Activated gamma-delta T cell treated with anti-CD3 and anti-CD28 coated beads, Interleukin-2, amount 50 U/mL, for 16 hours (primary cell): ENCODE measurements at places on chromosomes 7 and 10.

GRCh38 chr10:122047560-122047959 is 58.6 kb downstream of the TACC2 start:
- DNase-seq, result no peak

DNA sequence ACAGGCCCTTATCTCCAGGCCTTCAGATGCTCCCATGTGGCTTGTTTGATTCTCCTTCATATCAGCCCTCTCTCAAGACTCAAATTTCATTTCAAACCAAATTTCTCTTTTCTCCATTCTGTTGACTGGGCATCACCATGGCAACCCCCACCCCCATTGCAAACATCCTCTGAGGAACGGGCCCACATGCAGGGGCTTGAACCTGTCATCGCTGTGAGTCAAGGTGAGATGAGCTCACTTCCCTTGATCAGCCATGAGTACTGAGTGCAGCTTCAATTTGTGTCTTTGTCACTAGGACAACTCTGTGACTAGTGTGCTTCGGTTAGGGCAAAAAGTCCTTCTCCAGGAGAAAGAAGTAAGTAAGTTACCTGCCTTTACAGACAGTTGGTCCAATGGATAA is 41.9 kb downstream of the CALML3 start:
- DNase-seq, result no peak

- no peak for DNase-seq
These were observed 1173.9 kb upstream of the LRRTM3 start for GRCh38 chr10:65751896-65752295.

DNA sequence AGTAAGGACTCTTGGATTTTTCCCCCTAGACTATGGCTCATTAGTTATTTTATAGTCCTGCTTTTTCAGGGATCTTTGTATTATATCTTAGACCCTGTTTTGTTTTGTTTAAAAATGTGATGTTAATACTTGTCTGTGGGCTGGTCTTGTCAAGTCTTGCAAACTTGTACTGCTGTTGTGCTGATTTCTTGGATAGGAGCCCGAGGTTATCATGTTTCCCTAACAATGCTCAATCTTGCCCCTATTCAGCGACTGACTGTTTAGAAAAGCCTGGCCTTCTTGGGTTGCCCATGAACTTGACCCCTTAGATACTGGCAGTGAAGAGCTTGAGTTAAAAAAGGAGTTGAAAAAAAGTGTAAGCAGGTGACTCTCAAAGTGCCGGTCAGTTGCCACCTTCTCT is 115.7 kb downstream of the KIAA1217 start:
- no peak for DNase-seq

DNA sequence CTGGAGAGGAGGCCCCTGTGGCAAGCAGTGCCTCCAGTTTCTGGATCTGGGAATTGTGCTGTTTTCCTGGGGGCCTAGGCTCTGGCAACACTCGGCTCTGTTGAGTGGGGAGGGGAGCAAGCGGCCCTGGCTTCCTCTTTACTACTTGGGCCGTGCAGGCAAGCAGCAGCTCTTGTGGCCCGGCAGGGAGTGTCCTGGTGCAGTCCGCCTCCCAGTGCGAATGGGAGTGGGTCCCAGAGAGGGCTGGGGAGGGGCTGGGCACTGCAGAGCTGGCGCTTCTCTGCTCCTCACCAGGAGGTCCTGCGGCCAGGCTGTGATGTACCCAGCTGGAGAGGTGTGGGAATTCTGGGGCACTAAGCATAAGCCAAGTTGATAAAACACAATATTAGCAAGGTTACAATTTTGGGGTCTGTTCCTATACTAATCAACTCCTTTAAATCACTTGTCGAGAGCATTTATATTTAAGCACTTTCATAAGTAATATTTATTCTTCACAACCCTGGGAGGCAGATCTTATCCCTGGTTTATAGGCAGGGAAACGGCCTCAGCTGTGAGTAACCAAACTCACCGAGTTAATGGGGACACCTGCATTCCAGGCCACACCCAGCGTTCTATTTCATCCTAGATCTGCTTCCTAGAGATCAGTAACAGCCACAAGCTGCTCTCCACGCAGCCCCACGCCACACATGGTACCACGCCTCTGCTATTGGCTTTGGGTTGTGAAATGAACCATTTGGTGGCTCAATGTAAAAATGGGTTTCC is 183.4 kb upstream of the PLXNA4 start:
- DNase-seq, result no peak

DNA sequence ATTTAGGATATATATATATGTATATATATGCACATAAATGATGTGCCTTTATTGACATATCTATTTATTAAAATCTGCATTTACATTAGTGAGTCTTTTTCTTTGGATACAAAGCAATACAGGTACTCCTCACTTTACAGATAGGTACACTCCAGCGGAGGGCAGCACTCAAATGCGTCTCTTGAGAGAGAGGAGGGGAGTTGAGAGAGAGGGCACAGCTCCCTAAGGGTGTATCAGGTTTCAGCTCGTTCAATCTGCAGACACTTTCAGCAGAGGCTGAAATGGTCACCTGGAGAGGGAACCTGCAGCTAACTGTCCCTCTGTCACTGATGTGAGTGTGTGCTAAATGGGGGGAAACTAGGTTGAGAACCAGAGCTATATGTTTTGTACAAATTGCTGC is 21.5 kb downstream of the C10orf53 start:
- DNase-seq, result no peak

- no peak for DNase-seq
These were observed 260.7 kb downstream of the KLF6 start for GRCh38 chr10:3524086-3524960.

- no peak for DNase-seq
These were observed 92.5 kb downstream of the SORCS1 start for GRCh38 chr10:107072028-107072427.

DNA sequence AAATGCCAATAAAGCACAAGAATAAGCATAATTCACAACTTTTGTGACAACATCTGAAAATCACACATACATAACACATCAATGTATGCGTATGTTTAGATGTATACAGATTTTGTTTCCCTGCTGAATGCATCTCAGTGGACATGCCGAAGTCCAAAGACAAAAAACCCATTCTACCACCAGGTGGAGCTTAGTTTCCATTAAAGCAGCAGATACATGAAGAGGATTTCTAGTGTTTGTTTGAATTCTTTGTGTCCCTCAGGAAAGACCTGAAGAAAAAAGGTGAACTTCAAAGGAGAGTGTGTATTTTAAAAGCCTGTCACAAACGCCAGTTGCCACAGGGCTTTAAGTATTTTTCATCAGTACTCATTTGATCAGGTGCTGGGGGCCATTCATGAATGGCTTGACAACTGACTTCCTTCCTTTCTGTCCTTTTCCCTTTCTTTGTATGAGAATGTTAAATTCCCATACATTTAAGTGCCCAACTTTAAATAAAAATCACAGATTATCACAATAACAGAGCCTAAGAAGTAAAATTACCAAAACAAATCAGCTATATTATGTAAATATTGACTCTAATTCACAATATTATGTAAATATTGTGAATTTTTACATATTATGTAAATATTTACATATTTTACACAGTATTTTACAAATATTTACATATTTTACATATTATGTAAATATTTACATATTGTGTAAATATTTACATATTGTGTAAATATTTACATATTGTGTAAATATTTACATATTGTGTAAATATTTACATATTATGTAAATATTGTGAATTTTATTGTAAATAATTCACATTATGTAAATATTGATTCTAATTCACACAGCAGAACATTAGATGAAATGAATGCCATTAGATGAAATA is 343.0 kb downstream of the CRPPA start:
- DNase-seq, result no peak

DNA sequence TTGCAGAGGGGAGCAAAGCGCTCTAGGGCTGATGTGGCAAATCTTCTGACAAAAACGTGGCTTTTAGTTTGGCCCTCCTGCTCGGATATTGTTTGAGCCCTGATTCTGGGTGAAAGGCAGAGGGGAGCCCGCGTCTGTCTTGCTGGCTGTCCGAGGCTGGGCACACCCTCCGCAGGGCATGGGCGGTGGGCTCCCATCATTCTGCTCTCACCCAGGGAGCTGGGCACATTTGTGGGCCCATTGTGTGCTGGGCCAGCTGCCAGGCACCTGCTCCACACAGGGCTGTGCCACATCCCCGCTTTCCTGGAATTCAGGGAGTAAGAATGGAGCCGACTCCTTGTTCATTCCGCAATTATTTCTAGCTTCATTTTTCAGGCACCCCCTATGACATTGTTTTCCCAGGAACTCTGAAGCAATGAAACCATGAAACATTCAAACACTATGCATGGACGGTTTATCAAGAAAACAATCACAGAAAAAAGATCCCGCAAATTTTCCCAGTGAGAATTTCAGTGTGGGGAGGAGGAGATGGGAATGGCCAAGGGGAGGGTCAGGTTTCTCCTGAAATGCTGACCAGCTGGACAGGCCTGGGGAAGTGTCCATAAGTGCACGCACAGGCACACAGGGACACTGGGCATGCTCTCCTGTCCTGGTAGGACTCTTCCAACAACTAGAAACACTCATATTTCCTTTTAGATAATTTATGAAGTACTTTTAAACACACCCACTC is 341.1 kb downstream of the CXCL12 start:
- no peak for DNase-seq

- no peak for DNase-seq
These were observed 95.0 kb downstream of the DYNC1I1 start for GRCh38 chr7:95867309-95867708.

- no peak for DNase-seq
These were observed 56.3 kb downstream of the ASB13 start for GRCh38 chr10:5609952-5610616.
